Endothelial cell of umbilical vein (primary cell): ENCODE measurements at places on chromosomes 12 and 14.

DNA sequence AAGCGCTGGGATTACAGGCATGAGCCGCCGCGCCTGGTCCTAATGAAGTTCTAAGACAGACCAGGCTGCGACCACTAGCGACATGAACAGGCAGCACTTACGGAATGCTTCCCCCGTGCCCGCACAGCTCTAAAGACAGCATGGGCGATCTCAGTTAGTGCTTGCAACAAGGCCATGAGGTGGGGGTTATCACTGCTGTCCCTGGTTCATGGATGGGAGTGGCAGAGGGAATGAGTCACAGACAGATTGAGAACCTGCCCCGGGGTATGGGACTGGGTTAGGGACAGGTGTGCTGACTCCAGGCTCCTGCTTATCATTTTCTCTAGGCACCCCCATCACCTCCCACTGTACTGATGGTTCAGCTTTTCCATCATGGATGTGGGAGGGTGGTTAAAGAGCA is 160.9 kb downstream of the VRK1 start:
- no peak for DNase-seq

DNA sequence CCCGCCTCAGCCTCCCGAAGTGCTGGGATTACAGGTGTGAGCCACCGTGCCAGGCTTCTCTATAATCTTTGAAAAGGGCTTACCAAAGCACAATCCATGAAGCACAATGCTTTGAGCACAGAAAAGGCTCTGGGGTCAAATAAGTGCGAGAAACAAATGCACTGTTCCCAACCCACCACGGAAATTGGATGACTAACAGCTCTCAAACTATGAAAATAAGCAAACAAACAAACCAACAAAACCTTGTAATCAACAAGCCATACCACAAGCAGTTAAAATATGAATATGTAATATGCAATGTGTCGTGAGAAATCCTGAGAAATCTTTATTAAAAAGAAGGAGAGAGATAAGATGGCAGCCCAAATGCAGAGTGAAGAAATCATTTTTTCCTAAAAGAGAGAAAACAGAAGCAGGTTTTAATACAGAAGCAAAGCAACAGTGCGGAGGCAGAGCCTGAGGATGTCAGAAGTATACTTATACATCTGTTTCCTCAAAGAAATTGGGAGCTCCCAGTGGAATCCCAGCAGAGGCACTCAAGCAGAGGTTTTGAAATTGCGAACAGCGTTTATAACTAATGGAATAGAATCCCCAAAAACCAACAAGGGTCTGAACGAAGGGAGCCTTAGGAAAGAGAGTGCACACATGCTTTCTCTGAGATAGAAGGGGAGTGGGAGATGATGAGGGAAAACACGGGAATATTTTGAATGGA is 17.1 kb downstream of the SMCO2 start:
- peak; percentile 16 for DNase-seq

GRCh38 chr12:28535216-28535615 is 345.0 kb downstream of the CCDC91 start:
- DNase-seq, result peak; percentile 14

- DNase-seq, result no peak
Observed at GRCh38 chr12:29200586-29200985, 51.5 kb downstream of the FAR2 start.

DNA sequence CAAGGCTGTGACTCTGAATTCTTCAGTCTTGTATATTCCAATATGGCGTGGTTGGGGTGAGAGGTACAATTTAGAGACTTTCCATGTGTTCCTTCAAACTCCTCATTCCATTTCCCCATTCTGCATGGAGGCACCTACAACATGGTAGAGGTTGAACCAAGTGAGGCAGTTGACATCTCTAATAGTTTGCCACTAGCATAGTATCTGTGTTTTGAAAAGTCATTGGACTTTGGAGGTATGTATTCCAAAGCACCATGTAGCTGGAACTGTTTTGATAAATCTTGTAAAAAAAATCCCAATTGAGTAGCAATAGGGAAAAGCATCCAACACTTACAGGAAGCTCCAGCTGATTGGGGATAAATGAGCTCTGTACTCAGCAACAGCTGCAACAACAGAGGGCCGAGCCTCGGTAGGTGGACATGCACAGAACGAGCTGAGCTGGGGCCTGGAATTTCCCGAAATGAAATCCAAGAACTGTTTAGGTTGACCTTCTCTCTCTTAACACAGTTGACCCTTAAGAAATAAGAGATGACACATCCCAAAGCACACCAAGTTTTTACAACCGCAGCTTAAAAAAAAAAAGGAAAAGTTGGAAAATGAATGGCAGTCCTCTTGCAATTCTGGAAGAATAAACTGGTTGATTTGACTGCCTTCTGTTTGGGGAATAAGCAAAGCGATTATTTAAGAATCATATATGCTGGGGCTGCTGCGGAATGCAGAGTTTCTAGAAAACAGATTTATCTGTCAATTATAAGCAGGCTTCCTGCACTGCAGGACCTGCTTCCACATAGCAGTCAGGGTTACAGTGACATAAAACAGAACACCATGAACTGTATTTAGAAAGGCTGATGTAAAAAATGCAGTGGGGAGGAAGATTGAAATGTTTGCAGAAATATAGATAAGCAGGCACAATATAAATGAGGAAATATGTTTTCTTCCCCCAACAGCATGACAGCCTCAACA is 194.6 kb upstream of the KRR1 start:
- DNase-seq, result peak; percentile 98

DNA sequence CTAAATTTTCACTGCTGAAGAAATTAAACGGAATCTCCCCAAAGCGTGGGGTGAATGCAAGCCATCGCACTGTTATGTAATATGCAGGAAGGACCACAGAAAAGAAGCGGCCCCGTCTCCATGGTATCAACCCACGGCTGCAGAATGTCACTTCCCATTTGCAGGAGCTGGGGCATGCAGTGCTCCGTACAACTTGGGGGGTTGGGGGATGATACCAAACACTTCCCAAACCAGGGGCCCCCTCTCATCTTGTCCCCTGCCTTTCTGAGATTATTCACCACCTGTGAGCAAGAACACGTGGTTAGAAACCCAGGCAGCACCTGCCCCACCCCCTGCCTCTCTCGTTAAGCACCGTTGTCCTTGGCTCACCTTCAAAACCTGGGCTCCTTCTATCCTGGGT is 505.1 kb upstream of the TMEM132C start:
- no peak for DNase-seq

DNA sequence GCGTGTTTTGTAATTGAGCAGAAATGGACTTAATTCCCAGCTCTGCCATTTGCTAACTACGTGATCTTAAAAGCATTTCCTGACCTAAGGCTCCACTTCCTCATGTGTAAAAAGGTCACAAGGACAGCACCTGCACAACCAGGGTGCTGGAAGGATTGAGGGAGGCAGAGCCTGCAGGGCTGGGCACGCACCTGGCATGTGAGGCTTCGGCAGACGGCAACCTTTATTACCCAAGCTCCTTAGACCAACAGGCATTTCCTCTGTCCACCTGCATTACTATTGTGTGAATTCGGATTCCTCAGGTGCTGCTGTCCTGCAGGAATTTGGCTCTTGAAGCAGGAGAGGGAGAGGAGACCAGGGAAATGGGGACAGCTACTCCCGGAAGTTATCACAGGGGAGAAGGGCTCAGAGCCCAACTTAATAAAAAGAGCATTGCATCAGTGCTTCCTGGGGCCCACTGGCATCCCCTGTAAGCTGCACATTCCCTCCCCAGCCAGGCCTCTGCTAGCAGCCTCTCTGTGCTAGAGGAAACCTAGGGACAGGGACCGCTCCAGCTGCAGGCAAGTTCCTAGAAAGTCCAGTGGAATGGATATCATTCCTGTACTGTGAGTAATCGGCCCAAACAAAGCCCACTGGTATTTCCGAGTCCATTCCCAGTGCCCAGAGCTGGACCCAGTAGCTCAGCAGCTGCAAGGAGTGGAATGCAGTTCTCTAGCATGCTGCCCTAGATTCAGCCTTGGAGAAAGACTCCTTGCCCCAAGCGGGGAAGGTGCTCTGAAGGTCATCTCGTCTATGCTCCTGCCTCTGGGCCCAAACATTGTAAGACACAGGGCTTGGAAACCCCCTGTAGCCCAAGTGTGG is 157.1 kb upstream of the CCND2 start:
- peak; percentile 14 for DNase-seq

GRCh38 chr14:101733211-101733610 is 28.3 kb upstream of the PPP2R5C start:
- DNase-seq, result no peak

- DNase-seq, result peak; percentile 41
Observed at GRCh38 chr12:41277100-41277945, 89.2 kb downstream of the PDZRN4 start.

GRCh38 chr12:32926356-32926755 is 29.8 kb upstream of the PKP2 start:
- DNase-seq, result no peak

GRCh38 chr14:50290306-50290705 is 21.7 kb downstream of the L2HGDH start:
- no peak for DNase-seq
